T-cell (primary cell): ENCODE measurements at places on chromosomes 16 and 17. TPM values are rescaled to one million over a fixed set of nuclear protein-coding genes. Genes with fewer than 3 reads are reported as not detected.

DNA sequence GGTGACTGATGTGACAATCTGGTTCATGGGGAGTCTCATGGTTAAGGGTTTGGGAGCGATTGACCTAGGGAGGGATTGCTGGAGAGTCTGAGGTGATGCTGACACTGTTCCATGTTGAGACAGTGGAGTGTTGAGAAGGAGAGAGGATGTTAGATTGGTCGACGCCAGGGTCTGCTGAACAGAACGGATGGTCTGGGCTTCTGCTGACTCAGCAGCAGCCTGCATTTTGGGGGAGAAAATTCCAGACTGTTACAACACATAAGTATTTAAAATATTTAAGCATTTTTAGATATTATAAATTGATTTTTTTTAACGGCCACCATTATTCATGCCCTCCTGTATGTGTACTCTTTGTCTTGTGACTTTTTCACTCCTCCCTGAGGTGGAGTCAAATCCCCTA, 107.2 kb downstream of the TOX3 start:
- no peak for DNase-seq

DNA sequence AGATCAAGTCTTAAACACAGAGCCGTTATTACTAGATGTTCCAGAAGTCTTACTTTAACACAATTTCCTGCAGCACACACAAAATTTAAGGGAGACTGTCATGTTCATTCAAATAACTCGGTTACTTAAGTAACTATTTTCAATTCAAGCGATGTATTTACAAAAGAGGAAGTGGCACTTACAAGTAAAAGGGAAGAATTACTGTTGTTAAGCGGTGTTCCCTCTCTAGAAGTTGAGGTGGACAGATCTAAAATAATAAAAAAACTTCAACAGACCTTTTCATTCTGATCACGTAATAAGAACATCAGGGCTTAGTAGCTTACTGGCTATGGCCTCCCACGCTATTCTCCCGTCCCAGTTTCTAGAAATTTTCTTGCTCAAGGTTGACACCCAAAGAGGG, 26.2 kb upstream of the TXNDC11 start:
- no peak for DNase-seq

DNA sequence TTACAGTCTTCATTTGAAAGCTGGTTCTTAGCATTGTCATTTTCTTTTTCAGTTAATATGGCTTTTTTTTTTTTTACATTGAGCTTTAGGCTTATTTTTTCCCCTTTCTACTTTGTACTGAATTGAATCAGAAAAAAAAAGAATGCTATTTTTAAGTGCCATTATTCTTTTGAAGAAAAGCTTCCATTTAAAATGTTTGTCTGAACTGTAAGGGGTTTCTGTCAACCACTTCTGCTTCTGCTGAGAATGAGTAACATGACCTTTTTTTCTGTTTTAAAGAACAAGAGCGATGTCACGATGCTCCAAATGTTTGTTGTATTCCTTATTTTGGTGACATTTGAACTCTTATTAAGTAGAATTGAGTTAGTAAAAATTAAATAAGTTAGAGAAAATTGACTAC, 50.0 kb downstream of the MRTFB start:
- DNase-seq, result no peak

GRCh38 chr16:22210854-22211253, 4.8 kb downstream of the EEF2K start:
- no peak for DNase-seq

SLC5A10 gene
- total RNA-seq, result not detected

FNDC8 gene
- not detected for total RNA-seq

STRADA gene
- 51.2 TPM for total RNA-seq

DNA sequence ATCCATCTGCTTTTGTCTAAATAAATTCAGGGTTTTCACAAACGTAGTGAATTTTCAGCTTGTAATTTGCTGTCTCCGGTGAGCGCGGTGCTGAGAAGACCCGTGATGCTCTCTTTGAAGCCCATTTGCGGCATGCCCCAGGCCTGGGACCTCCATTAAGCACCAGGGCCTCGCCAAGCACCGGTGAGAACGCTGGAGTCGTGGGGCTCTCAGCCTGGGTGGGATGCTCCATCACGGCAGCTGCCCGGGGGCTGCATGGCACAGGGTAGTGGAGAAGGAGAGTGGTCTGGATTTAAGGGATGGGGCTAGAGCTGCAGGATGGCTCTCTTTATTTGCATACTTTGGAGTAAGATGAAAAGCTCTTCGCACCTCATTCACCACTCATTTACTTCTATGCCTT, 248.7 kb downstream of the ABCC12 start:
- no peak for DNase-seq

KRTAP4-4 gene
- total RNA-seq, result not detected

CEP112 gene
- total RNA-seq, result 4.5 TPM
